ENCODE measurements at places on chromosomes 1 and 21. TPM values are rescaled to one million over a fixed set of nuclear protein-coding genes. Genes with fewer than 3 reads are reported as not detected.
A peak's percentile ranks its signal among the peaks of the same experiment; 100 is the strongest.

GRCh38 chr1:182649041-182649440 lies 35.3 kb downstream of the RGS8 start:
- no peak for DNase-seq

DNA sequence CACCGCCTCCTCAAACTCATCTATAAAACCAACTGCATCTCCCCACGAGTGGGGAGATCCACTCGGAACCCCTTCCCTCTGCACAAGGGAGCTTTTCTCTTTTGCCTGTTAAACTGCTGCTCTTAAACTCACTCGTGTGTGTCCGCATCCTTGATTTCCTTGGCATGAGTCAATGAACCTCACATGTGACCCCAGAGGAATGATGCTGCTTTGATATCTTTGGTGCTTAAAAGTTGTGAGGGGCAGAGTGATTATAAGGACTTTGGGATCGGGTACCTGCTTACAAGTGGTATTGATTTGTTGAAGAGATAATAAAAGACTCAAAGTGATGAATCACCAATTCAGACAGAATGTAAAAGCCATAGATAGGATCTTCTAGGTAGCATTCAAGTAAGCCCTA lies 125.3 kb downstream of the GREM2 start:
- DNase-seq = no peak

- DNase-seq = no peak
Measured at GRCh38 chr1:48717082-48717481, 59.6 kb downstream of the BEND5 start.

GRCh38 chr1:174676856-174677255 lies 229.1 kb downstream of the GPR52 start:
- no peak for DNase-seq

DNA sequence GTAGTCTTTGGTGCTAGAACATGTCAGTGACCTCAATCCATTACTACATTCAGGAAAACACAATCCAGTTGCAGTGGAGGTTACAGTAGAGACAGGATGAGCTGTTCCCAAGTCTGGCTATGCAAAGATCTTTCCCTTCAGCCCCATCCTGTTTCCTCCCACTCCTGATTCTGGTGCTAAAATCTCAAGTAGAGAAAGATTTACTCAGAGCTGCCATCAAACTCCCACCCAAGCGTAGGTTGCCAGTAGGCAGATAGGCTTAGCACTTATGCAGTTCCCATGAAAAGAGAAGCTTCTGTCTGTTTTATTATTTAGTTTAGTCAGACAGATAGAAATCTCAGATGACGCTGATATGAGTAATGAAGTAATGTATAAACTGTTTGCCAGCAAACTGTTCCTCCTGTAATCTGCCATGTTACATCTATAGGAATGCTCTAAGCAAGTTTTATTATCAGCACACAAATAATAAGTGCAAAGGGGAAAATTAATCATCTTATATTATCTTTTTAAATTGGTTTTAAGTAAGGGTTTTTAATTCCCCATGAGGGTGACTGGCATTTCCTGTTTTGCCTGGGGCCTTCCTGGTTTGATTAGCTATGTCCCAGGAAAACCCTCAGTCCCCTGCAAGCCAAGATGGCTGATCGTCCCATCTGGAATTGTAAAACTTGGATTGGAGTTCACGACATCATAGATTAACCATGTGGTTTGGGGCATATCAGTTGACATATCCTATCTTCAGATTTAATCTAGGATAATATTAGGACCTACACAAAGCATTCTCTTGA lies 188.3 kb upstream of the PALMD start:
- peak; percentile 89 for DNase-seq

DNA sequence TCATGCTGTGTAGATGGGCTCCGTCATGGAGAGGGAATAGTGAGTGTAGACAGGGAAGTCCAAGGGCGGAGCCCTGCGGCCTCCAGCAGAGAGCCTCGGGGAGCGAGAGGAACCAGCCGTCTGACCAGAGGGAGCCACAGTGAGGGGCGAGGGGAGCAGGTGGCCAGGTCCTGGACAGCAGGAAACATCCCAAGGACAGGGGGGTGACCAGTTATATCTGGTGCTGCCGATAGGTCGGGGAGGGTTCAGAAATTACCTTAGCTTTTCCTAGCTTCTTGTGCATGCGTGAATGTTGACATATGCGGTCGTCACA lies 46.5 kb downstream of the TRAPPC10 start:
- DNase-seq = no peak

GRCh38 chr1:164712131-164713036 lies 153.4 kb downstream of the PBX1 start:
- DNase-seq = peak; percentile 70

DNA sequence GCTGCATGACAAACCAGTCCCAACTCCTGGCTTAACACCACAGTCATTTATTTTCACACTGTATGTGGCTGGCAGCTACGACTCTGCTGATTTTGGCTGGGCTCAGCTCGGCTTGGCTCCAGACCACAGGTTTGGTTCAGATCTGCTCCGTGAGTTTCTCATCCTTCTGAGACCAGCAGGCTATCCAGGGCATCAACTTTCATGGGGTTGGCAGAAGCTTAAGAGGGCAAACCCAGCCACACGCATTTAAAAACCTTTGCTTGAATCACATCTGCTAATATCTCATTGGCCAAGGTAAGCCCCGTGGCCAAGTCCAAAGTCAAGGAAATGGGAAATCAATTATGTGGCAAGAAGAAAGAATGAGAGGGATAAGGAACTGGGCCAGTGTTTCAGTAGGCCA lies 574.2 kb downstream of the MATN1 start:
- DNase-seq = no peak

- no peak for DNase-seq
Measured at GRCh38 chr1:42541104-42541503, 78.0 kb downstream of the CCDC30 start.

DNA sequence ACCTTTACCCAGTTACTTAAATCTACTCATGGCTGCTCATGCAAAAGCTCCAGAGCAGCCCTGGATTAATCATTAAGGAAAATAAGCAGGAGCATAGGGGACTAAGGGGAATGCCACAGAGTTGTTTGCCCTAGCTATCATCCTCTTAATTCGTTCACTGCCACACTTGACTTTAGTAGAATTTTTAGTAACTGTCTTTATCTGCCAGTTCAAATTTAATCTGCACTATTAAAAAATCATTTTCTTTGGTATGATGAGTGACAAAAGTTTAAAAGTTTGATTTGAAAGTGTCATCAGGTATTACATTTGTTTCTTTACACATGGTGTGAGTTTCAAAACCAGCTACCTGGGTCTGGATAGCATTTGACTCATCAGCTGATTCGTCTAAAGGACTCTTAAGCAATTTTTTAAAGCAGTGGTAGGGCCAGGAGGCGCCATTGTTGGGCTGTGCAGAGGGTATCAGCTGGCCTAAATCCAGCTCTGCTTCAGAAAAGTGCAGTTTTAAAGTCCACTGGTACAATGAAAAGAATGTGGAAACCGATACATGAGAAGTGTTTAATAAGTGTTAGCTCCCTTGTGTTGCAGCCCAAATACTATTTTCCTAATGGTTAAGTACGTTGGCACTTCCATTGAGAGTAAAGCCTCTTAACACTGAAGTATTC lies 69.9 kb upstream of the DR1 start:
- DNase-seq = no peak

- peak; percentile 45 for DNase-seq
Measured at GRCh38 chr1:185215911-185216310, 58.9 kb downstream of the SWT1 start.

- DNase-seq = peak; percentile 29
Measured at GRCh38 chr1:62294261-62294660, 25.0 kb downstream of the KANK4 start.

GRCh38 chr1:53413175-53414001 lies 45.8 kb upstream of the DMRTB1 start:
- DNase-seq = peak; percentile 87

DNA sequence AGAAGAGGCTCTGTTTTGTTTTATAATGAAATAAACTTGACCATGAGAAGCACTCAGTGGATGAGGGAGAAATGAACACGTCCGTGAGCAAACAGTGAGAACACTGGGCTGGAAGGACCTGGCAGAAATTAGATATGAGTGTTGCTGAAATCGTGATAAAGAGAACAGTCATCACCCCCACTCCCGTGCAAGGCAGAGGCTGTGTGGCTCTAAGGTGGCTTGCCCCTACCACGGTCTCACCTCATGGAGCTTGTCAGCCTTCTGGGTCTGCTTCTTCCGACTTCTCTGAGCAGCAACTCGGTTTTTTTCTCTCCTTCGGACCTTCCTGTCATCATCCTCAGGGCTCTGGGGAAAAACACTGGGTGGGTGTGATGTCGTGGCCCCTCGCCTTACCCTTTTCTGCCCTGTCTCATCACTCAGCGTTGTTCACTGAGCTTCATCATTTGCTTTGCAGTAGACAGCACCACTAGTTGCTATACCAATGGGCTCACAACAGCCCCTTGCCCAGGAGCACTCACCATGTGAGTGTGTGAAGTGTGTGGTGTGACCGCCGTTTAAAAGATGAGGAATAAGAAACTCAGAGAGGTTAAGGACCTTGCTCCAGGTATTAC lies 2.8 kb downstream of the BATF3 start:
- no peak for DNase-seq

- peak; percentile 86 for DNase-seq
Measured at GRCh38 chr1:66253330-66253921, 280.5 kb upstream of the SGIP1 start.

DNA sequence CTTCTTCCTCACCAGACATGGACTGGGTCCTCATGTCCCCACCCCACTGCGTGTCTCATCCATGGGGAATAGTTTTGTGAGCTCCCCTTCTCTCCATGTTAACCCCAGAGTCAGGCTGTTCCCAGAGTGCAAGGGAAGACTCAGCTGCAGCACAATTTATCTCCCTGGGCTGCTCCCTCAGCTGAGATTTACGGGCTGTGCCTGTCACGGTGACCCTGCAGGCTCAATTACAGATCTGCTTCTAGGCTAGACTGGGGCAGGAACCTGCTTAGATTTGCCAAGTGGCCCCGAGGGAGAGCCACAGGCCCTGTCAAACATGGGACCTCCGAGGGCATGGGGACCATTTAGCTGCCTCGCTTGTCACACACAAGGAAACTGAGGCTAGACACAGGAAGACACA lies 37.8 kb downstream of the CDCP2 start:
- DNase-seq = no peak

- no peak for DNase-seq
Measured at GRCh38 chr1:73066866-73067265, 784.5 kb upstream of the NEGR1 start.

DNA sequence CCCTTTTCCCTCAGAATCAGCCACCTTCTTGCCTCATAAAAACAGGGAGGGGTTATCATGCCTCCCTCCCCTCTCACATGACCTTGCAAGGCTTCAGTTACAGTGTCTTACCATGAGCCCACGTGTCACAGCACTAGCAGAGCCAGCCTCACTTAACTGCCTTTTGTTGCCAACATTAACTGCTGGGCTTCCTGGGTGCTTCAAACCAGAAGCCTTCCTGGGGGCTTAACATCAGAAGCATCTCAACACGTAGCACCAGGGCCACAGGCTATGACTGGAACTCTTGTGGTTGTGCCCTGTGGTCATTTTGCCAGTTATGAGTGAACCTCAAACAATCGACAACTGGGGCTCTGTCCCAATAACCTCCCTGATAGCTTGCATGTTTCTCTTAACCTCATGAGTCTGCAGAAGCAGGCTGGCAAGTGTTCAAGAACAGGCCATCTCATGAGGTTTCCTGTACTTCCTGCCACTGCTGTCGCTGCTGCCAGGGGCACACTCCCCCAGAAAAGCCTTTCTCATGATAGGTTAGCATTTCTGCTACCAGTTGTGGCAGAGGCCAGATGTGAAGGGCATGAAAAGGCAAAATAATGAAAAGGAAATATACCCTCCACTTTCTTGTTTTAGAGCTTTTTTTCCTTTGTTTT lies 132.2 kb downstream of the GLUL start:
- DNase-seq = peak; percentile 62

DNA sequence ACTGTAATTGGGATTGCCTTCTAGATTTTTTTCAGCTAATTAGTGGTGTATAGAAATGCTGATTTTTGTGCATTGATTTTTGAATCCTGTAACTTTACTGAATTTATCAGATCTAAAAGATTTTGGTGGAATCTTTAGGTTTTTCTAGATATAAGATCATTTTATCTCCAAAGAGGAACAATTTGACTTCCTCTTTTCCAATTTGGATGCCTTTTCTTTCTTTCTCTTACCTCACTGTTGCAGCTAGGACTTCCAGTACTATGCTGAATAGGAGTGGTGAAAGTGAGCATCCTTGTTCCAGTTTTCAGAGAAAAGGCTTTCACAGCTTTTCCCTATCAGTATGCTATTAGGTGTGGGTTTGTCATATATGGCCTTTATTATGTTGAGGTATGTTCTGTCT lies 53.6 kb downstream of the TESK2 start:
- no peak for DNase-seq

GRCh38 chr1:10195570-10195969 lies 14.8 kb upstream of the KIF1B start:
- DNase-seq = peak; percentile 58

DNA sequence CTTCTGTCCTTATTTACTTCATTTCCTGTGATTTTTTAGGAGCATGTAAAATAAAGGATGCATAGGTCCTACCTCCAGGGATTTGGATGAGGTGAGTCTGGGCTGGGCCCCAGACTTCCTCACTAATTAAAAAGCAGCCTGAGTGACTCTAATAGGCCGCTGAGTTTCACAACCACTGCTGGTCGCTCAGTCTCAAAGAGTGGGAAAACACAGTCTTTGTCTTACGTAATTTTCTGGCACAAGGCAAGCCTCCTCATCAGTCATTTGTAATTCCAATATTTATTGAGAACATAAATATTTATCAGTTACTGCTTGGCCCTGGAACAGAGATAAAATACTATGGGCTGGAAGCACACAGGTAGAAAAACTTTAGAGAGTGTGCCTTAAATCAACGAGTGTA lies 195.4 kb upstream of the RUNX1 start:
- DNase-seq = peak; percentile 39

GRCh38 chr1:216168546-216168945 lies 254.7 kb downstream of the USH2A start:
- DNase-seq = no peak

DNA sequence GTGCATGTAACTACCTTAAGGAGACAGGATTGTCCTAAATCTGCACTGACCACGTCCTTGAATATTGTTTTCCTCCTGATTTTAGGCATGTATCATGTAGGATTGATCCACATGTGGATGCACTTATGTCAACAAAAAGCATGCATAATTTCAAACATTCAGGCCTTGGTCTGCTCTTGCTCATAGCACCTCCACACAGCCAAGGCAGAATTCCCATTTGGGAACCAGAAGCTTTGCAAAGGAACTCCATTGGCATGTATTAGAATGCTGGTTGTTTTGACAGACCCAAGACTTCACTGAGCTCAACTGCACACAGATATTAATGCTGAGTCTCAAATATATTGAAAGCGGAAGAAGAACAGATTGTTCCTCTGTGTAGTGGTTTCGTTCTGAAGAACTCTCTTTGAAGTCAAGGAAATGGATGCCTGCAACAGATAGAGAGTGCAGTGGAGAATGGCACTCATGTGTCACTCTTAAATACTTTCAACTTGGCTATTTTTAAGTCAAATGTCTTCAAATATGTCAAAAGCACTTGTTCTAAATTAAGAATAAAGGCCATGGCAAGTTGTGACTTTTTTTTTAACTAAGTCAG lies 387.6 kb downstream of the LTN1 start:
- no peak for DNase-seq

GRCh38 chr1:22452481-22452957 lies 868 bp downstream of the ZBTB40 start:
- peak; percentile 84 for DNase-seq

- no peak for DNase-seq
Measured at GRCh38 chr1:211751438-211751837, 76.0 kb upstream of the NEK2 start.

CASZ1 gene
- 0.11 TPM for polyA plus RNA-seq

MFAP2 gene
- polyA plus RNA-seq = 469 TPM

C4BPB gene
- polyA plus RNA-seq = not detected

CFHR4 gene
- not detected for polyA plus RNA-seq

OR4F29 gene
- polyA plus RNA-seq = not detected

PINK1 gene
- 102 TPM for polyA plus RNA-seq

SPRR2A gene
- polyA plus RNA-seq = not detected

CDK18 gene
- polyA plus RNA-seq = not detected

WDR26 gene
- polyA plus RNA-seq = 10.5 TPM
